ENCODE measurements at places on chromosomes 3 and 15.

DNA sequence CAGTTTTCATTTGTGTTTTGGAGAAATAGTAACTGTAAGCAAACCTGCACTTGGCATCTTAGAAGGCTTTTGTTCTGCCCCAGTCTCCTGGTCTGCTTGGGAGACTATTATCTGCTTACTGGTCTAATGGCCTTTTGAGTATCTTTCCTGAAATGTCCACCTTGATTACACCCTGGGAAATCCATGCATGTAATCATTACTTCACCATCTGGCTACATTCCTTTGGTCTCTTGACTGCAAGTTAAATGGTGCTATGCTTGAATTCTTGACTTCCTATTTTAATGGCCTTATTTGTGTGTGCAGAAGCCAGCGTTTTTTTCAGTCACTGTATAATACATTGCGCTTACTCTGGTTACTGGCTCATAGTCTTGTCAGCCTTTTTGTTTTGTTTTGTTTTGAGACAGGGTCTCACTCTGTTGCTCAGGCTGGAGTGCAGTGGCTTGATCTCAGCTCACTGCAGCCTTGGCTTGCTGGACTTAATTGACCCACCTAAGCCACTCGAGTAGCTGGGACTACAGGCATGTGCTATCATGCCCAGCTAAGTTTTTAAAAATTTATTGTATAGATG lies 30.0 kb downstream of the CHD2 start:
- DNase-seq = no peak

- DNase-seq = no peak
Observed at GRCh38 chr3:126917232-126917804, 65.6 kb upstream of the PLXNA1 start.

DNA sequence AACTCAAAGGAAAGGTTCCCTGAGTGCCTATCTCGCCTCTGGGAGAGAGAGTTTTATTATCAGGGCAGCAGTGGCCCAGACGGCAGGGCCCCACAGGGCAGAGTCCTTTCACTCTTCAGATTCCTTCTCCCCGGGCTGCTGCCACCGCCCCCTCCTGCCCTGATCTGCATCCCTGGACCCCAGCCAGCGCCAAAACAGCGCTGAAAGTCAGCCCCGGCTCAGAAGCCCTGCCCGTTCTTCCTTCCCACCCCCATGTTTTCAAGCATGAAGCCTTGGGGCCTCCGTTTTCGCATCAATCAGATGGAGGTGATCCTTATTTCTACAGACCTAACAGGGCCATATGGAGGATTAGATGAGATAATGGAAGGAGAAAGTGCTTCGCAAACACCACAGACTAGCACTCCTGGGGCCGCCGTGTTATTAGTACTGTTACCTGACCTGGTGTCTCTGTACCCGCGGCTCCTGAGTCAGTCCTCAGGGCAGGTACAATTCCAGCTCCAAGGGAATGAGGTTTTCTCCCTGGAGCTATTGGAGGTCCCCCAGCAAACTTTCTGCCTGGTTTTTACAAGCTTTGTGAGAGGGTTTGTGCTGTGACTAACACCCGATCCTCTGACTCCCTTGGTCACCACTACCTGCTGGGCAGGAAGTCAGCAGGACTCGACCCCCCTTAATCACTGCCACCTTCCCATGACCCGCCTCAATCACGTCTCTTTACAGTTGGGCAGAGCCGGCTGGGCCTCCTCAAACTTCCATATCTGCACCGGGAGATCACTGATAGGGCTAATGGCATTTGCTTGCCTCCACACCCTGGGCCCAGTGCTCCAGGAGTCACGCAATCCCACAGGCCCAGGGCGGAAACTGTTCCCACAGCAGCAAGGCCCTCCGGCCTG lies 39.5 kb upstream of the TSEN2 start:
- DNase-seq = no peak

GRCh38 chr3:136351905-136352304 lies 101.8 kb downstream of the PCCB start:
- no peak for DNase-seq

DNA sequence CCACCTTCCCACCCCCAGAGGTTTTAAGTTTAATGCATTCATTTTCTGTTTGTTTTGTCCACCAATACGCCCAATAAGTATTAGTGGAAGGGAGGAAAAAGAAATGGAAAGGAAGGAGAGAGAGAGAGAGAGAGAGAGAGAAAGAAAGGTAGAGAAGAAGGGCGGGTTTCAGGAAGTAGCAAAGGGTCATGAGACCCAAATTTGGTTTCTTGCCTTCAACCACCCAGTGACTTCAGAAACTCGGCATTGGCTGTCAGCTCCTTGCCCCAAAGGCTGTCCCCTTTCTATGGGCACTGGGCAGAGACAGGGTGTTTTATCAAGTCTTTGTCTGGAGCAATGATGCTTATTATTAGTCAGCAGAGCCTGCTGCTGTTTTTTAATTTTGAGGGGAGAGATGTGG lies 13.5 kb upstream of the NR1D2 start:
- DNase-seq = no peak

Measured in activated T-cell treated with anti-CD3 and anti-CD28 coated beads for 48 hours (primary cell).